IPS-NIHi11 (cell line): ENCODE measurements at places on chromosomes 16 and 17.
A peak's percentile ranks its signal among the peaks of the same experiment; 100 is the strongest.

GRCh38 chr17:49911719-49912118 lies 57.3 kb upstream of the DLX4 start:
- DNase-seq, result no peak

- no peak for DNase-seq
Observed at GRCh38 chr17:2157081-2157480, 102.2 kb downstream of the HIC1 start.

DNA sequence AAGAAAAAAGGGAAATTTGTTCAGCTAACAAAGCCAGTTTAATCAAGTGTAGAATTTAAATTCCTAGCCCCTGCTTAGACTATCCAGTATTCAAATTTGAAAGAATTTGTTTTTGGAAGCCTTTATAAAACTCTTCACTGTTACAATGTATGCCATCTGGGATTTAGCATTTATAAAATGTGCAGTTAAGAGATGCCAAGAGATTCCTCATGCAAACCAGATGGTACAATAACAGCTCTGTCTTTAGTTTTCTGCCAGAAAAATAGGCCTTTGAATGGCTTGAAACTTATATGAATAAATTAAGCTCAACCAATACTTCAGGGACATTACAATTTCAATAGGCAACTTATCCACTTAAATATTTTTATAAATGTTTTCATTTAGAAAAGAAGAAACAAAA lies 6.8 kb upstream of the ANKS4B start:
- no peak for DNase-seq

DNA sequence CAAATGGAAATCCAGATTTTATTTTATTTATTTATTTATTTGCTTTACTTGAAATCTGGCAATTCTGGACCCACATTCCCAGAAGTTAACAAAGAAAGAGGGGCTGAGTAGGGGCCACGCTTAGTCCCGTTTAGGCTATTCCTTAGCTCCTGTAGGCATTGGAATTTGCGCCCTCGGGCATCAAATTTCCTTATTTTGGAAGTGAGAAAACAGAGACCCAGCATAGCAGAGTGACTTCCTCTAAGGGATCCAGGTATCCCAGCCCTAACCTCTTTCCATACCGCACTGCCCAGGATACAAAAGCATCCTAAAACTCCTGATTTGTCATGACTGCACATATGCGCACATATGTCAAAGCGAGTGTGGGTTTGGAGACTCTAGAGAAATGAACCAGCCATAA lies 19.0 kb upstream of the SMG1 start:
- DNase-seq, result no peak

- no peak for DNase-seq
Observed at GRCh38 chr16:52446080-52446479, 100.9 kb downstream of the TOX3 start.

DNA sequence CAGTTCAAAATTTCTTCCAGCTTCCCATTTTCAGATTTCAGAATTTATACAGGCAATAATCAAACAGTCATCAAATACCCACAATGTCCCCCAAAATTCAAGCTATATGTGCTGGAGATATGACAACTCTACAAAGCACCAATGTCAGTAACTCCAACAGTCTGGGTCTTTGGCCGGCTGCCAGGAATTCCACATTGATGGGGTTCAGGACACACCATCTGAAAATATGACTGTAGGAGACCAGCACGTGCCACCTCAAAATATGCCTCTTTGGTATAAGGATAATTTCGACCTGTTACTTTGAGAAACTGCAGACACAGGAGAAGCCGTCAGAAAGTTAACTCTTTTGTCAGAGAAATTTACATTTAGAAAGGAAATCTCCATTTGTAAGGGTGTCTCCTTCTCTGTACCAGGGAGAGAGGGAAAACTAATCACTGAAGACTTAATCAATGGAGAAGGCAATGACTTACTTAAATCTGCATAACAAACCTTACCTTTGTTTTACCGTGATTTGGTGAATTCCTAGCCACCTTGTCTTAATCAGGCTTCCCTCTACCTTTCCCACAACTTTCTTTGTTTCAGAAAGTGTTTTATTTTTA lies 594.3 kb upstream of the CDH5 start:
- DNase-seq, result peak; percentile 52

DNA sequence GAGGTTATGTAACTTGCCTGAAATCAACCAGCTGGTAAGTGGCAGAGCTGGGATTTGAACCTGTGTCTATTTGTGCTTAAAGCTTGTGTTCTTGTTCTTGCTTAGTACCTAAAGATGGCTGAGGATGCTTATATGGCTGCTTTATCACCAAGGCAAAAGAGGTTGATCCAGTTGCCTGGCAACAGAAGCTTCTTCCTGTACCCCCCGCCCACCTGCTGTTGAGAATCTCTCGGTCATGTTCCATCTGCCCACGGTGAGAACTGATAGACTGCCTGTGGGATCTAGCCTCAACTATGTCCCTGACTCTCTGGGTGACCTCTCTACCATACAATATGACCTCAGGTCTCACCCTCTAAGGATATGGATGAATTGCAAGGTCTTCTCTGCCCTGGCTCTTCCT lies 60.7 kb downstream of the ABCC6 start:
- no peak for DNase-seq

- no peak for DNase-seq
Observed at GRCh38 chr16:76280421-76281215, 3.4 kb downstream of the CNTNAP4 start.

GRCh38 chr17:83057793-83058265 lies 21.6 kb upstream of the METRNL start:
- no peak for DNase-seq

DNA sequence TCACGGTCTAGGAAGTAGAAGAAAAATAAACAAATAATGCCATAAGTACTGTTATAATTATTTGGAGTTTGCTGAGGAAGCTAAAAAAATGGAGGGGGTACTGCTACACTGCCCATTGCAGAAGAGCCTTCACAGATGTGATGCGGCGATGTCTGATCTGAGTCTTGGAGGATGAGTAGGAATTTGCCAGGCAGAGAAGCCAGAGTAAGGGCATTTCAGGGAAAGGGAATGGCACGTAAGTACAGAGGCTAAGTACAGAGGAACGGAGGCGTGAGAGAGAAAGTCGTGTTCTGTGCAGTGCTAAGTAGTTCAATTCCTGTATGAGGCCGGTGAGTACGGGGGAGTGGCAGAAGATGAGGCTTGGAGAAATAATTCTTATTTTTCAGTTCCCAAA lies 741 bp upstream of the GRB2 start:
- DNase-seq, result no peak
